GF-D8 (cell line): ENCODE measurements at places on chromosomes 1 and 21.

DNA sequence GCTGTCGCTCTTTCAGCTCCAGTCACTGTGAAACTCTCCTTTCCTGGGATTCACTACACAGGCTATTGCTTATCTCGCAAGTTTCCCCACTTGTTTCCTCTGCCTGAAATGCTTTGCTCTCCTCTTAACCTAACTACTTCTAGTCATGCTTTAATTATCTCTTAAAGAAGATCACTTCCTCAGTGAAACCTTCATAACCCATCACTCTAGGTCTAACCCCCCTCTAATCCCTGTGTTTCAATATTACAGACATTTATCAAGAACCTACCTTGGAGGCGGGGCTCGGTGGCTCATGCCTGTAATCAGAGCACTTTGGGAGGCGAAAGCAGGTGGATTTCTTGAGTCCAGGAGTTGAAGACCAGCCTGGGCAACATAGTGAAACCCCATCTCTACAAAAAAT, 16.7 kb upstream of the ZNF644 start:
- DNase-seq, result no peak

DNA sequence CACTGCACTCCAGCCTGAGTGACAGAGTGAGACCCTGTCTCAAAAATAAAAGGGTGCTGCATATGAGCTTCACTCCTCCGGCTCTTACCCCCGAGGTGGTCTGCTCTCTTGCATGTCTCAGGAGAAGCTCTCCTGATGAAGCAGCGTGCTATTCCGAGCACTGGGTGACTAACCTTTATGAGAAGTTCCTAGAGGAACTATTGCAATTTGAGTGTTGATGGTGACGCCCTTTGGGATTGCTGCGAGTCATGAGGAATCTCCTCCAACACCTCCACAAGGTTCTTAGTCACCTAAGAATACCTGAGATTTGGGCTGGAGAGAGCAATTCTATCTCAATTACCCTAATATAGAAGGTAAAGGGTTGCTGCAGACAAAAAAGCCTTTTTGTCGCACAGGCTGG, 40.8 kb upstream of the TINAGL1 start:
- DNase-seq, result no peak

GRCh38 chr21:37525810-37526209, 159.2 kb downstream of the DYRK1A start:
- no peak for DNase-seq

GRCh38 chr21:41750051-41750450, 16.8 kb downstream of the RIPK4 start:
- DNase-seq, result no peak

GRCh38 chr21:34687065-34687464, 18.3 kb downstream of the CLIC6 start:
- no peak for DNase-seq

DNA sequence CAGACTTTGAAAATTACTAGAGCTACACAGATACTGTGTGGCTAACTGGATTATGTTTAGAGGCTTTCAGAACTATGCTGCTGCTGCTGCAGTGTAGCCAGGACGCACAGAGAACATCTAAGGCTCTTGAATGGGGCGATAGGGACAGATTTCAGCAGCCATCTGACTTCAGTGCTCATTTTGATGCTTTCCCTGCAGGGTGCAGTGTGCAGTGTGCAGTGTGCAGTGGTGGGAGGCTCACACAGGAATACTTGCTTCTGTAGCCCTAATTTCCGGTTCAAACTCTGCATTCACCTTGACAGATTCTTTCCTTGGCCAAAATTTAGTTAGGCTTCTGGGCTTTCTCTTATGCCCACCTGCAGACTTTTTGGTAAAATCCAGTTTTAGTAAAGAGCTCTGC, 7.7 kb downstream of the METTL18 start:
- DNase-seq, result no peak

DNA sequence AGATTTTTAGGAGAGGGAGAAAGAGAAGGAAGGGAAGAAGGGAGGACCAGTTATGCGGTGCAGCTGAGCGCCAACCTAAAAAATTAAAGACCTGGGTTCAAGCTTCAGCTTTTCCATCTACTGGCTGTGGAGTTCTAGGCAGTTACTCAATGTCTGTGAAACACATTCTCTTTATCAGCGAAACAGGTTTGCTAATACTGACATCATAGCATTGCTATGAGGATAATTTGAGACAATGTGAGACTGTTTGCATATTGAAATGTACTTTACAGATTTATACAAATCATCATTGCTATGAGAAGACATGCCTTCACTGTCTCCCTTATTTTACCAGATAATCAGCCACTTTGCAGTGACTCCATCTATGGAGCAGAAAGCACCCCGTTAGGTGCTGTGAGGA, 222.9 kb upstream of the SGIP1 start:
- DNase-seq, result no peak

DNA sequence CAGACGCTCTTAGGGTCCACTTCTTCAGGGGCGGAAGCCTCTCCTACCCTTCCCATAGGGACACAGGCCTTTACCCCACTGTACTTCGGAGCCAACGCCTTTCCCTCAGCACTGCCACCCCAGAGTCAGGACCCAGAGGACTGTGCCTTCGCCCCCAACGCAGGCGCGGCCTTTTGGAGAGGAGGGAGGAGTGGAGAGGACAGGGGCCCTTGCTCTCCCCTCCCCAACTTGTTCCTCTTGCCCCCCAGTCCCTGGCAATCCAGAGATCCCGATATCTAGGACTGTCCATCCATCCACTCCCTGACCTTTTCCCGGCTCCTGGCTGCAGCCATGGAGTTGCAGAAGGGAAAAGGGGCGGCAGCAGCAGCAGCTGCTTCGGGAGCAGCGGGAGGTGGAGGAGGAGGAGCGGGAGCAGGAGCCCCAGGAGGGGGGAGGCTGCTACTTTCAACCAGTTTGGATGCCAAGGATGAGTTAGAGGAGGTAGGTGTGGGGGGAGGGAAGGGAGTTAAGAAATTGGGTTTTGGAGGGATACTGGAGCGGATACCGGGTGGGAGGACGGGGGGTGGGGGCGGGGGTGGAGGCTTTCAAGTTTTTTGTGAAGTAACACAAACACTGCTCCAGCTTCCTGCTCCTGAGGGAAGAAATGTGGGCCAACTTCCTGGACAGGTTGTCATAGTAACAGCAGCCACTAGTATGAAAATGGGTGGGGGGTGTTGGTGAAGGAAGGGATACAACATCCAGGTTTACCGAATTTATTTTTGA, 636 bp downstream of the INTS3 start:
- DNase-seq, result no peak

GRCh38 chr1:20370698-20371097, 80.0 kb downstream of the VWA5B1 start:
- DNase-seq, result no peak

- no peak for DNase-seq
These were observed 24.5 kb downstream of the PPFIA4 start for GRCh38 chr1:203050826-203051225.

DNA sequence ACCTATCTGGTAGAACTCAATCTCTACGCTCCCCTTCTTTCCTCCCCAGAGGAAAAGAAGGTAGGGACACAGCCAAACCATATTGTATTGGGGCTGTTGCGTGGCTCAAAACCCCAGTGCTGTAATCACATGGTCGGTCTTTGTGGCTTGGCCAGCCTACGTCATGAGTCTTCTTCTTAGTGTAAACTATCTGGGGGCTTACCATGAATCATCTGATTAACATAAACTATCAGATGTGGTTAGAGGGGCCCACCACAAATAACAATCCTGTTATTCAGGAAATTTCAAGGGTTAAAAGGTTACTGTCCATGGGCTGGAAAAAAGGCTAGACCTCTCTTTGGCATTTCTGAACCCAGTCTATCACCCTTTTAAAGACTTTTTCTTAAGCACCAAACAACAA, 49.5 kb upstream of the GPR52 start:
- DNase-seq, result no peak

DNA sequence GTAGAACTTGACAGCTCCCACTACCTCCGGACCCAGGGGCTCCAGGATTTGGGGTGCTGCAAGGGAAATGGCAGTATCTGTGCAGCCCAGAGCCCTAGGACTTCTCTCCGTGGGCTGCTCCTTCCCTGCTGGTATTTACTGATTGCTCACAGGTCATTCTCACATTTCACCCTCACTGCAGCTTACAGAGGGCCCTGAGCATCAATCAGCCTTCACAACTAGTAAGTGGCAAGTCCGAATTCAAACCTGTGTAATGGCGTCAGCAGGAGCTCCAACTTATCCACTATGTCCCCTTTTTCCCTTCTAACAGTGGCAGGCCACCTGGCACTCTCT, 32.4 kb downstream of the PIK3C2B start:
- no peak for DNase-seq

GRCh38 chr1:33997127-33998036, 133.5 kb downstream of the HMGB4 start:
- no peak for DNase-seq

- DNase-seq, result peak; percentile 17
These were observed 89.4 kb downstream of the DTL start for GRCh38 chr1:212124690-212125582.

DNA sequence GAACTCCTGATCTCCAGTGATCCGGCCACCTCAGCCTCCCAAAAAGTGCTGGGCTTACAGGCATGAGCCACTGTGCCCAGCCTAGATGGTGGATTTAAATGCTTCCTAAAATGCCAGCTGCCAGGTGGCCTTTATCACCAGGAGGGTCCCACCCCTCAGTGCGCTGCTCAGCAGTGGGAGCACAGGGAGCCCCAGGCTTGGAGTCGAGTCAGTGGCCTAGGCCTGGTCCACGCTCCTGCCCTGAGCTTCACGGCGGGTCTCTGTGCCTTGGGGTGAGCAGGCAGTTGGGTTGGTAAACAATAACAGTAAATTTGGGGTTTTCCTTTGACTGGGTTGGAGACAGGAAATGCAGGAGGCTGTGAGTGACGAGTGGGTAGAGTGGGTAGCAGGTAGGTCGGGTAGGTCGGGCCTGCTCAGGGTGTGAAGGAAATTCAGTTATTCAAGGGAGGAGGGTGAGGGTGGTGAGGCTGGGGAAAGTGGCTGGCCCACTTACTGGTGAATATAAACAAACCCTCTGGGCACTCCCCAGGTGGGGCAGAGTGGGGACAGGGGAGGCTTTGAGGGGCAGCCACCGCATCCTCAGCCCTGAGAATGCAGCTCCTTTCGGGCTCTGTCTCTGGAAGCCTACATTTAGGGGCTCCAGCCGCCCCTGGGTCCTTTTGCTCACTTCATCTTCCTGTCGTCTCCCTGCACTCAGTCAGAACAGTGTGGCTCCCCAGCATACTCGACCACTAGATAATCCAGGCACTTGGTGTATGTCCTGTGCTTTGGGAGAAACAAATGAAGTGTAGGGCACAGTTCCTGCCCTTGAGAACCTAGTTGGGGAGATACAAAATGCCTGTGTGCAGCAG, 33.5 kb upstream of the IL19 start:
- DNase-seq, result no peak

DNA sequence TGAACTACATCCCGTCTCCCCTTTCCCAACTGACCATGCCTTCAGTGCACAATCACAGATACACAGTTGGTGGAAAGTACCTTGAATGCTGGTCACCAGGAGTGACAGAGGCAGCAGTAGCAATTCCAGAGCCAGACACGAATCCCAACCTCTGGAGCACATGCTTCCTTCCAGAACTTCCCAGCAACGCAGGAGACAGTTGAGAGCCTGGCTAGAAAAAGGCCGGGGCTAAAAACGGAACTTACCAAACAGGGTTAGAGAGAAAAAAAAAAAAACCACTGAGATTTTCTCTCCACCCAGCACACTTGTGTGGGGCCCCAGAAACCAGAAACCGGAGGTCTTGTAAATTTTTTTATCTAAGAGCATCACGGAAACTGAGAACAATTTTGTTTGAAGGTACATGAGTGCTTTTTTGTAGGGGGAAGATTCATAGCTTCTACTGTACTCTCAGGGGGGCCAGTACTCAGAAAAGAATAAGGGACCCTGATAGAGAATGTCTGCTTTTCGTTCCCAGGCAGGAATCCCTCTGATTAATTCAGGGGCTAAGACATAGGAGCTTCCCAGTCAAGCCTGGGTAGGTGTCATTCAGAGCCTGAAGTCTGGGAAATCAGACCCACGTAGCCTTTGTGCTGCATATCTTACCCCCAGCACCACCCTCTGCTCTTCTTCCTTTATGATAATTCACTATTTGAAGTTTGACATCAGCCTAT, at the start of gene CD48:
TSS of gene CD48 (minus strand) at position 221 of the 710 bp plus-strand sequence. CDS start at position 162, 59 bp downstream.
- DNase-seq, result peak; percentile 63

DNA sequence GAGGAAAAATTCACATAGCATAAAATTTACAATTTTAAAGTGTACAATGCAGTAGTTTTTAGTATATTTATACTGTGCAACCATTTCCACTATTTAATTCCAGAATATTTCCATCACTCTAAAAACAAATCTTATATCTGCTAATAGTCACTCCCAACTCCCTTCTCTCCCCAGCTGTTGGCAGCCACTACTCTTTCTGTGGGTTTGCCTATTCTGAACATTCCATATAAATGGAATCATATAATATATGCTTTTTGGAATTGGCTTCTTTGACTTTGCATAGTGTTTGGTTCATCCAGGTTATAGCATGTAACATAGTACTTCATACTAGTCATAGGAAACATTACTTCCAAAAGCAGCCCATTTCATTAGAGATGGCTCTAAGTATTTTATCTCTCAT, 25.0 kb upstream of the TMEM39B start:
- no peak for DNase-seq

- DNase-seq, result no peak
These were observed 259.4 kb downstream of the FAF1 start for GRCh38 chr1:50700621-50701020.

- DNase-seq, result peak; percentile 23
These were observed 30.8 kb downstream of the CAPZB start for GRCh38 chr1:19454265-19455146.

- DNase-seq, result no peak
These were observed 9.5 kb downstream of the SLC45A3 start for GRCh38 chr1:205670611-205671430.

GRCh38 chr21:39007532-39007931, 175.7 kb downstream of the PSMG1 start:
- no peak for DNase-seq

DNA sequence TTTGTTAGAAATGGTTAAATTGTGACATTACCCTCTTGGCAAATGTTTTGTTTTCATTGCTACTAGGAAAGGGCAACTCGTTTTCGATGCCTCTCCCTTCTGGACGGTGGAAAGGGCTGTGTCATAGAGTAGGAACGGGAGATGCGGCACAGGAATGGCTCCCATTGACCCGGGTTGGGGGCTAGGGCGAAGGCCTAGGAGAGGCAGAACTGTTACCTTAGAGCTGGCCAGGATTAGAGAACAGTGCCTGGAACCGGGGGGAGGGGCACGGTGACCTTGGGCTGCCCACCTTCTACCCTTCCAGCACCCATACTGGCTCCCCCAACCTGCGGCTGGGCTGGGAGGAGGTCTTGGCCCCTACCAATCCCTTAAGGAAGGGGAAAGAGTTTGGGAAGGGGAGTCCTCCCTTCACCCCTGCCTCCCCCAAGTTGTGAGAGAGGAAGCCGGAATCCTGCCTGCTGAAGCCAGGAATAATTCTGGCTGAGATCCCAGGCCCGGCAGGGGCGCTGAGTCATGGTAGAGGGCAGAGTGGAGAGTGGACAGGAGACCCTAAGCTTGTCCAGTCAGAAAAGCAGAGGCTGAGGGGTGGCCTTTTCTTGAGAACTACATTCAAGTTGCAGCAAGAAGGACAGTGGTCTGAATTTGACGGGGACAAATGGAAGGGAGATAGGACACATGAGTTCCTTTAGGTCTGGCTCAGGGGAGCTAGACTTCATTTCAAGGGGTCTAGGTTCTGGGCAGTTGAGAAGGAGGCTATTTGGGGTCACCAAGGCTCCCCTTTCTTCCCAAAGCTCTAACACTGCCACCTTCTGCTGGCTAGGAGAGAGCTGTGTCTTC, 8.2 kb downstream of the LMNA start:
- DNase-seq, result no peak
